ENCODE measurements at places on chromosomes 5 and 9.

DNA sequence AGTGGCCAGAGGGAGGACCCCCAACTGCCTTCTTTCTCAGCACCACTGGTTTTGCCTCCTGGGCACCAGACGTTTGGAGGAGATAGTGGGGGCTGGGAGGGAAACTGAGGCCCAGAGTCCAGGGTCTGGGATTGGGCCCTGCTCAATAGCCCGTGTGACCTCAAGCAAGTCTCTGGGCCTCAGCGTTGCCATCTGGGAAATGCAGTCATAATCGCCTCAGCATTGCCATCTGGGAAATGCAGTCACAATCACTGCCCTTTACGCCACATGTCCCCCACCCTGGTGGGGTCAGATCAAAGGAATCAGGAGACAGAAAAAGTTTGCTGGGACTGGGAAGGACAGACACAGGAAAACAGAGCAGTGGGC is 1.6 kb downstream of the SH2D3C start:
- no peak for DNase-seq

DNA sequence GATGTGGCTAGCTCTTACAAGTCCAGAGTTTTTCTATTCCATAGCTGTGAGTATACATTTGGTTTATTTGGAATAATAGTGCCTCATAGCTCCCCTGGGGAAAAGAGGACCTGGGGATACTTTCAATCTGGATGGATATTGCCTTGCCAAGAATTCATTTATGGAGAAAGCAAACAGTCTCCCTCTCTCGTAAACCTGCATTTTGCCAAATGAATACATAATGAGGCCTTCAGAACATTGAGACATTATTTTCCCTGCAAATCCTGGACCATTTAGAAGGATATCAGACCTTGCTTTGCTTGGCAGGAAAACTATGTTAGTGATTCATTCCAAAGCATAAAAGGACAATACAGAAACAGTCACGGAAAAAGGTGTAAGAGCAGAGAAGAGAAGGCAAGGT is 569.6 kb upstream of the BRINP1 start:
- no peak for DNase-seq

DNA sequence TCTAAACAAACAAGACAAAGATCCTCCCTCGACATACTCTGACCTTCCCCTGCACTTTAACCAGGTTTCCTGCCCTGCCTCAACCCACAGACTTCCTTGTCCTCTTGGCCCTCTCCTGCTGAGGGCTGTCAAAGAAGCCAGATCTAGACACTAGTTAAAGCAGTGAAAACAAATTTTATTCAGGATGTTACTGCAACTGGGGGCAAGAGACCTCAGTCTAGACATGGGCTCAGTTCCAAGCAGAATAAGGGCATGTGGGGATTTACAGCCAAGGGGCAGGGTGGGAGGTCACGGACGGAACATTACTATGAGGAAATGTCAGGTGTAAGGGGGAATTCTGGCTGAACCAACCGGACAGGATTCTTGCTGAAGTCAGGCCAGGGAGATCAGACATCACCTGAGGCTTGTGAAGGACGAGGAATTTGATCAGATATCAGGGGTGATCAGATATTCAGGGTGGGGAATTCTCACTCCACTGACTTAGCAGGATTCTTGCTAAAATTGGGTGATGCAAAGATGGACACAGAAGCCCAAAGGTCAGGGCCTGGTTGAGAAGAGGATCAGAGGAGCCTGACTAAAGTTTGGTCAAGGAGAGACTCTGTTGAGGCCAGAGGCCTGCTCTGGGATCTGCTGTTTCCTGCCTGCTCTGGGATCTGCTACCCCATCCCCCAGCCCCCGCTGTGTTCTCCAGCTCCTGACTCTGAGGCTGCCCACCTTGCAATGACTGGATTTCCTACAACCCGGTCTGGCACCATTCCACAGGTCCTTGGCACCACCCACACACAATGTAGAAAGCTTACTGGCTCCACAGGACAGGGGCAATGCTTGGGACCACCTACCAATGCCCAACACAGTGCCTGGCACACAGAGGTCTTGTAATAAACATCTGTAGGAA is 21.5 kb downstream of the GABBR2 start:
- no peak for DNase-seq

- DNase-seq: no peak
These were observed 38.0 kb downstream of the KIF24 start for GRCh38 chr9:34291023-34291422.

- DNase-seq: no peak
These were observed 9.5 kb downstream of the MTRR start for GRCh38 chr5:7878381-7878873.

DNA sequence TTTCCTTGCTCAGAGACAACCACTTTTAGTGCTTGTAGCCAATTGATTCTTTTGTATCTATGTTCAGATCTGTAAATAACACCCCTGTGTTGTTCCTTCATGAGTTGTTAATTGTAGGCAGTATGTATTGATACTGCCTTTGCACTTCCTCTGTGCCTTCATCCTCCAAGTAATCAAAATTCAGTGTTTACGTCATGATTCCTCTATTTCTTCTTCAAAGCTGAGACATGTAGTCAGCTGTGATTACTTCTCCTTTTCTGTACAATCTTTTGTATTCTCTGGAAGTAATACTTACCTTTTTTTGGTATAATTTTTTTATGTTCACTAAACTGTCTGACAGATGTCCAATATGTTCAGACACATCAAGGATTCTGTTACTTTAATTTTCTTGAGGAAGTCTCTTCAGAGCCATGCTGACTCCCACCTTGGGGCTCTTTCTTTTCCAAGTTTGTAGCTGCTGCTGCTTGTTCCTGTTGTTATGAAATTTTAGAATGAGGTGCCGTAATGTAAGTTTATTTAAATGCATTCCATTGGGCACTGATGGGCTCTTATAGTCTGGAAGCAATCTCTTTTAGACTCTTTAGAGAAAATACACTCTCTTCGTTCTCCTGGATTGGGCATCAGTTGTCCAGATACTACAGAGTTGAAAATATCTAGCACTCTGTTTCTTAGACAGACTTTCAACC is 30.5 kb upstream of the LRRC70 start:
- DNase-seq: no peak

- no peak for DNase-seq
These were observed 71.0 kb downstream of the SH3PXD2B start for GRCh38 chr5:172383191-172383802.

DNA sequence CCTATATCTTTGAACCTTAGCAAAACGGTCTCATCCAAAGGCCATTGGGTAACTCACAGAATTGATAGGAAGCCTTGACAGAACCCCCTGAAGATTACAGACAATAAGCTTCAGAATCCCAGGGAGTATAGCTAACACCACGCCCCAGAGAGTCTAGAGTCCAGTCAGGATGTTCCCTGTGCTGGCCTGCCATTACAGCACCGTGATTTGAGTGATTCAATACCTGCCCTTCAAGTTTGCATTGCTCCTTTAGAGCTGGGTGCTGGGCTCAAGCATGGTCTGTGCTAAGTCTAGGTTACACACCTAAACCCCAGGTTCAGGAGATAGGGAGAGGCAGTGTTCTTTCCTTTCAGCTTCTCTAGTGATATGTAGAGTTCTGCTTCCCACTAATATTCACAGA is 90.5 kb downstream of the RASEF start:
- DNase-seq: no peak

DNA sequence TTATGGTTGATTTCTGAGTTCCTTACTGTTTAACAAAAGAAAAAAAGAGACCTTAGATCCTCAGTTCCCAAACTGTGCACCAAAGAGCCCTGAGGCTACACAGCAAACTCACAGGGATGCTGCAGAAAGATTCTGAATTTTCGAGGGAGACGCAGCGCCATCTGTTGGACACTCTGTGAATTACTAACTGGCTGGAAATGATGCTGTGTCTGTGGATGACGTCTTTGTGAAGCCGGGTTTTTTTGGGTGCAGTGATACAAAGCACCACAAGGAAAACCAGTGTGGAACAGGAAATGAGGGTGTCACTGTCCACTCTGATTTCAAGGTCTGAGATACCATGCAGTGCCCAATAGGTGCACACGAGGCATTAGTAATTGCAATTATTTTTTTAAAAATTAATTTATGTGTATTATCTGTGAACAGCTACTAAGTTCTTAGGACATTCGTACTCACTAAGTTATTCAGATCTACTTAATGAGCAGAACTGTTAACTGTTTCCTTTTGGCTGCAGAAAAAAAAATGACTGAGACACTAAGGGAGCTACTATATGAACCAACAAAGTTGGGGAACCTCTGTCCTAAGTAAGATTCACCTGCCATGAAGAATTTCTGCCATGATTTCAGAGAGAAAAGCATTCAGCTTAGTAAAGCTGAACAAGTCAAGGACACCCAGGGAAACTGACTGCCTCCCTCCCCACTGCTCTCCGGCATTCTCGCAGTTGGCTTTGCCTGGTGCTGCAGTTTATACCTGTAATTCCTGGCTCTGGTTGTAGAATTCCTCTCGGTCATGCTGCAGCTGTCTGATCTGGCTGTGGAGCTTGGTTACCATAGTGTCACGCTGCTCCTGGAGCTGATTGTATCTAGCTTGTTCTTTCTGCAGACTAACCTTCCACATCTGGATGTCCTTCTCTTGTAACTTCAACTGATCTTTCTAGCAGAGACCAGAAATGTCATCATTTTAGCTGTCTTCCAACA is 23.4 kb downstream of the SPACA9 start:
- peak; percentile 81 for DNase-seq

- DNase-seq: peak; percentile 57
These were observed 8.0 kb downstream of the KLF9 start for GRCh38 chr9:70406434-70406862.

DNA sequence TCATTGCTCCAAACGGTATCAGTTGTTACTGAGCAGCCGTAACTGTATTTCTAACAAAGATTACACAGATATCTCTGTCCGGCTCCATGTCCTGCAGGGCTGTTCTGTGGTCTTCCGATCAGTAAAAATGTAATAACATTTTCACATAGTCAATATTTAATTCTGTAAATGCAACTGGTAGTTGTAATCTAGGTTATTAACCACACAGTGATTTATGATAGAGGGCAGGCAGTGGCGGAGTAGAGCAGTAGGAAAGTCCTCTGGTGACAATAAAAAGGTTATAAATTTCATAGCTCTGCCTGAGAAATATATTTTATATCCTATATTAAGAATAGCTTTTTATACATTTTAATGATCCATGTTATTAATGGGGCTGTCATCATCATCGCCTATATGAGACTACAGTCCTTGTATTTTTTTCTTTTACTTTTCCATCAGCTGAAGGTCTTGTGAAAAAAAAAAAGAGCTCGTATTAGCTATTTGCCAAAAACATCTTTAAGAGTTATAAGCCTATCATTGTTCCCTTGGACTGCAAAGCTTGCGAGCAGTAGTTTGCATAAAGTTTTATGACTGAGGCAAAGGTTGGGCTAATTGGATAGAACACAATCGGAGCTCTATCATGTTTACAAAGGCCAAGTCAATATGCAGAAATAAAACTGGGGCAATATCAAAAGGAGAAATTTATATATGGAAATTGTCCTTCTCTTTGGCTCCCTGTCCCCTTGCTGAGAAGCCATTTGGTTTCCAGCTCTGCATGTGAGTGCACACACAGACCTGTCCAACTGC is 648.0 kb downstream of the IRX1 start:
- DNase-seq: no peak

GRCh38 chr9:109771796-109772531 is 8.0 kb upstream of the PALM2AKAP2 start:
- DNase-seq: peak; percentile 85

DNA sequence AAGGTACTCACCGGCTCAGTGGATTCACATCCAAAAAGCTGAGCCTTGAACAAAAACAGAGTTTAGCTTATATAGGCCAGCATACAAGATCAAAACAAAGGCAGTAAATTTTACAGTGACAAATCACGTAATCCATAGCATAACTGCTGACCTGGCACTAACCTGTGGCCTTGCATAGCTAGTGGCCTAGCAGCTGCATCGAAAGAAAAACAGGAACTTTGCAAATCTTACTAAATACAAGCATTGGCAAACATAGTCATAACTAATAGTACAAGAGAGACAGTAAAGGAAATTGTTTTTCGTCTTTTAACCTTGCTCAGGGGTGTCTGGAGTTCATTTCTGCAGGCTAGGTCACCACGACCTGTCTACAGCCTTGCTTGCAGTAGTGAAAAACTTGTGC is 4.8 kb downstream of the HSDL2 start:
- DNase-seq: no peak

- DNase-seq: no peak
These were observed 48.2 kb downstream of the GABBR2 start for GRCh38 chr9:98660541-98660940.

DNA sequence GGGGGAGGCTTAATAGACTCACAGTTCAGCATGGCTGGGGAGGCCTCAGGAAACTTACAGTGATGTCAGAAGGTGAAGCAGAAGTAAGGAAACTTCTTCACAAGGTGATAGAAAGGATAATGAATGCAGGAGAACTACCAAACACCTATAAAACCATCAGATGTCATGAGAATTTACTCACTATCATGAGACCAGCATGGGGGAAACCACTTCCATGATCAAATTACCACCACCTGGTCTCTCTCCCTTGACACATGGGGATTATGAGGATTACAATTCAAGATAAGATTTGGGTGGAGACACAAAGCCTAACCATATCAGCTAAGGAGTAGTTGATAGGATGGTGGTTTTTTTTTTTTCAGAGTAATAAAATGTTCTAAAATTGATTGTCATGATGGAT is 201.8 kb downstream of the CDH12 start:
- no peak for DNase-seq

DNA sequence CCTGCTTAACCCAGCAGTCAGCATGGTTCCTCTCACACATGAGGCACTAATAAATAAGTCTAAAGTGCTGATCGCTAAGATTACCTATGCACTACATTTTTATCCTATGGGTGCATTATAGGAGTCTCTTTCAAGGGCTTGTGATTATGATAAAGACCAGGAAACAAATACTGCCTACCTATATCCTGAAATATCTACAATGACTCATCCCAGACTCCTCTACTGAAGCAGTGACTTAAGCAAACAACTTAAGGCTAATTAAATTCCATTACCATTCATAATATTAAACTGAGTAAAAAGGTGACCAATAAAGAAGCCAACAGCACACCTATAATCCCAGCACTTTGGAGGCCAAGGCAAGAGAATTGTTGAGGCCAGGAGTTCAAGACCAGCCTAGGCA is 338.4 kb downstream of the DNAH5 start:
- no peak for DNase-seq

GRCh38 chr5:93054424-93055163 is 526.4 kb downstream of the NR2F1-AS1 start:
- DNase-seq: peak; percentile 49

DNA sequence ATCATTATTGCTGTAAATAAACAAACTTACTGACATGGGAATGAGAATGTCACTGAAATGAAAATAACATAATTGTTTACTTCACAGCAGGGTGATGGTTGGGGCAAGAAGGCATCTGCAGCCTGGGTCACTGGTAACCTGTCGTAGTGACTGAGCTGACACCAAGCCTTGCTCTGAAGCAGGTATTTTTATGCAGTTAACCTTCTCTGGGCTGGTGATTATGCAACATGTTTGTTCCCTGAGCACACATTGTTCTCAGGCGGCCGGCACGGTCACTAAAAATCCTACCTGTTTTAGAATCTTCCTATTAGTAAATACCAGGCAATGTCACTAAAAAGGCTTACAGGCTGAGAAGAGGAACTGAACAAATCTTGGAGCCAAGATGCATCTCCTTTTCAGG is 157.7 kb upstream of the NR3C1 start:
- DNase-seq: no peak

Data from fibroblast of skin of scalp (primary cell).